Stimulated activated CD4-positive, alpha-beta T cell treated with anti-CD3 and anti-CD28 coated beads, Interleukin-1b, Interleukin-23, amount 100 ng/mL, for 1 hour (primary cell): ENCODE measurements at places on chromosomes 7 and 10.

DNA sequence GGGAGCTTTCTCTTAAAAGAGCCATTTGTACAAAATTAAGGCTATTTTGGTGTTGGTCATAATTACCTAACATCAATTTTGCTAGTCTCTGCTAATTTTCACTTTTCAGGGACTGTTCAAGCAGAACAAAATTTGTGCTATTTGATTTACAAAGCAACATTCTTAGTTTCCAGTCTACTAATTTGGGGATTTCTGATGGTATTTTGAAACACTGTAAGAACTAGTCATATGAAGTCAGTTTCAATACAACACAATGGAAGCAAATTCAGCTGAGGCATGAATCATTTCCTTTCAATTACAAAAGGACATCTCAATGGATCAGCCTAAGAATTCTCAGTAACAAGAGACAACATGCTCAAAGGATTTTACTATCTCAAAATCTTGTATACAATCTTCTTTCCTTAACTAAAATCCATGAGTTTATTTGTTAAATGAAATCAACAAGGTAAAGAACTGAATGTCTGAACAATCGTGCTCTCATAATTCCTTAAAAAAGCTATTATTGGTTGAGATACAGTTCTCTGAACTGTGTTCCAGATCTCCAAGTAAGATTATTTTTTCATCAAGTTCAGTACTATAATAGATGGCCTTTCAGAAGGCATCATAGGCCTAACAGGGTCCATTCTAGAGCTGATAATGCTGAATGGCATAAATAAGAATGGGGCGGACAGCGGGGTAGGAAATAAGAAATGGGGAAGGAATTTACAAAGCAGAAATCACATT is 144.6 kb downstream of the NRCAM start:
- no peak for DNase-seq

DNA sequence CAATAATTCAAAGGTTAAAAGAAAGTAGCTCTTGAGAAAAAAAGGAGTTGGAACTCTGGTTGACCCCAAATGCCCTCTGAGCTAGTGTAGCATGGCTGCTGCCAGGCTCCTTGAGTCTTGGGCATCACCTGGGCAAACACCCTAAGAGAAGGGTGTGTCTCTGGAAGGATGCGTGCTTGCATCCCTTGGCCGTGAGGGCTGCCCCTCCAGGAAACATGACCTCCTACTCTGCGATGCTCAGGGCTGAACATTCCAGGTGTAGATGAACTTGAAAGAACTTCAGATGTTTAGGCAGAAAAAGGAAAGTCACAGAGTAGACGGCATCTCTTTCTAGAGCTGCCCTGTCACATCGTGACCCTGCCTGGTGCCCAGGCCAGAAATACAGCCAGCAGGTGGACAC is 189.4 kb upstream of the TCERG1L start:
- DNase-seq = no peak

DNA sequence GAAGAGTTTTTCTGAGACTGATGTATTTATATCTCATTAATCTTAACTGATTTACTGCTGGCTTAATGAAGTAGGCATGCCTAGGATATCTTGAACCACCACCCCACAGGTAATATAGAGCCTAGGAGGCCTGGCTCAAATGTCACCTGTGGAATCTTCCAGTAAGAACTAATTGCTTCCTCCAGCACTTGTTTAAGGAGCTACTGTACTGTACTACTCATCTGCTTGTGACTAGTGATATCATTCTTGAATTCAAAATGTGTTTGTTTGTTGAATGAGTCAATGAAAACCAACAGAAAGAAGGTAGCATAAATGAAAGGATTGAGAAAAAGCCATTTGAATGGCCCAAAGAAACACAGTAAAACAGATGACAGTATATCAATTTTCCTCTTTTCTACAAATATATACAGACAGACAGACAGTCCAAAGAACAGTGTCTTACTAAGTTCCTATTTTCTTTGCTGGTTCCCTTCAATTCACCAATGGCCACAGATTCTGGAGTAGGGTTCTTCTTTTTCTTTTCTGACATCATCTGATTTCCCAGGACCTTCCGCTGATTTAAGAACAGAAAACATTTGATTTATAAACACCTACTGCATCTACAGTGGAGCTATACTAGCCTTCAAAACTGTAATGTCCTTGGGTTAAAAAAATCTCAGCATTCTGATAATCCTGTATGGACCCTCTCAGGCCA is 43.7 kb upstream of the SLIT1 start:
- DNase-seq = no peak

- DNase-seq = no peak
These were observed 734.9 kb downstream of the NRG3 start for GRCh38 chr10:82609845-82610244.

- no peak for DNase-seq
These were observed 1079.0 kb downstream of the KCNMA1 start for GRCh38 chr10:76558586-76558985.

GRCh38 chr10:74202356-74202755 is 51.3 kb downstream of the ADK start:
- no peak for DNase-seq

- DNase-seq = no peak
These were observed 462 bp upstream of the CISD1 start for GRCh38 chr10:58268454-58268945.

DNA sequence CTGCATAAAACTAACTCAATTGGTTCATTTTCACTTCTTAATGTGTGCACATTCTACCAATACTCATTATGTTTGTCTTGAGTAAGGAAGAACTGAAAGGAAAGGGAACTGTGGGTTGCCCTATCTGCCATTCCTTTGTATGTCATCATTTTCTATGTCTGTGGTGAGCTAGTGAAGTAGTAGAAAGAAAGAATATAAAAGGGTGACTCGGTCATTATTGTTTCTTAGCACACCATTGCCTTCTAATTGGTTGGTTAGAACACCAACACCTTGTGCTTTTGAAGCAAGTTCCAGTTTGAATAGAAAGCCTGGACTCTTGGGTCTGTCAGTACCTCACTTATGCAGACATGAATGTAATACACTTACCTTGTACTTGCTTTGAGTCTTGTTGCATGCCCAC is 64.3 kb upstream of the MDFIC start:
- DNase-seq = no peak

GRCh38 chr7:19982841-19983835 is 209.7 kb upstream of the TMEM196 start:
- DNase-seq = no peak

- DNase-seq = no peak
These were observed 132.7 kb downstream of the CNTNAP2 start for GRCh38 chr7:146249272-146249671.
